Activated CD8-positive, alpha-beta T cell treated with anti-CD3 and anti-CD28 coated beads, Interleukin-2, amount 10 ng/mL, durations not matched to agents 7 days and 5 days (primary cell): ENCODE measurements at places on chromosomes 1 and 21. TPM values are rescaled to one million over a fixed set of nuclear protein-coding genes. Genes with fewer than 3 reads are reported as not detected.

- DNase-seq: no peak
These were observed 80.4 kb upstream of the COL6A1 start for GRCh38 chr21:45901061-45901690.

KRTAP13-2 gene
- total RNA-seq: not detected

- DNase-seq: no peak
These were observed 53.1 kb downstream of the UBIAD1 start for GRCh38 chr1:11326070-11326469.

HSPB7 gene
- total RNA-seq: not detected

GRCh38 chr1:115118086-115118485 is 28.8 kb upstream of the TSPAN2 start:
- DNase-seq: no peak

DNA sequence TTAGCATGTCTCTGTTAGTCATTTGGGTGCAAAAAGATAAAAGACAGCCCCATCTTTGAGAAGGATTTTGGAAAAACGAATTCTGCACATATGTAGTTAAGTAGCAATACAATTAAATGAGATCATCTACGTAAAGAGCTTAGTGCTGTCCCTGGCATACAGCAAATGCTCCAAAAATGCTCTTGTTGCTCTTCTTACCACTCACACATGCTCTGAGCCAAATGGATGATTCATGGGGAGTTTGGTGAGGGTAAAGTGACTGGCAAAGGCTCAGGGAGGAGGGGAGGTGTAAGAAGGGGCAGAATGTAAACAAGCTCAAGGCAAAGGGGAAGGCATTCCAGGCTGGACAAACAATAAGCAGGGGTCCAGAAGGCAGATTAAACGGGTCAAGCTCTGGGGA is 191.9 kb downstream of the AK5 start:
- DNase-seq: no peak

COQ8A gene
- total RNA-seq: 12.1 TPM

GRCh38 chr1:52054496-52055065 is 410 bp downstream of the TXNDC12 start:
- DNase-seq: peak; percentile 22

GRCh38 chr1:114154146-114154962 is 685 bp upstream of the SYT6 start:
- no peak for DNase-seq

- peak; percentile 29 for DNase-seq
These were observed 67.3 kb downstream of the OBSCN start for GRCh38 chr1:228275179-228275429.

- DNase-seq: no peak
These were observed 26.8 kb downstream of the DNAJC11 start for GRCh38 chr1:6674771-6675170.

- no peak for DNase-seq
These were observed 59.1 kb downstream of the CAMK2N1 start for GRCh38 chr1:20426923-20427322.

- DNase-seq: no peak
These were observed 21.3 kb upstream of the COL18A1 start for GRCh38 chr21:45383615-45384201.

- DNase-seq: no peak
These were observed 6.0 kb downstream of the PSMB4 start for GRCh38 chr1:151405187-151405951.

LCK gene
- 488 TPM for total RNA-seq

DNA sequence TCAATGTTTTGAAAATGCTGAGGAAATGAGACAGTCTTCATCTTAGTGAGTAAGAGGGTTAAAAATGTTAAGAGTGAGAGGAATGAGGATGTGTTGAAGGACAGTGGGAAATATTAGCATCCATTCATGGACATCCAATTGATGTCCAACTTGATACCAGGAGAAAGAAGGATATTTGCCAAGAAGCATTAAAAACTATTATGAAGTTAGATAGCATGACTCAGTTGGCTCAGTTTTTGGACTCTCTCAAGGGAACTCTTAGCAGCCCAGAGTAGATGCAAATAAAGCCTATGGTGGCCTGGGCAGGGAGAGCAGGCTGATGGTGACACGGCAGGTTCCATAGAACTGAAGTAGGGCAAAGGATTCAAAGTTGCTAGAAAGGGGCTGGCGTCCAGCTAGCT is 171.0 kb downstream of the ZZZ3 start:
- DNase-seq: no peak

GRCh38 chr1:52424813-52425212 is 20.4 kb downstream of the PRPF38A start:
- DNase-seq: no peak

DNA sequence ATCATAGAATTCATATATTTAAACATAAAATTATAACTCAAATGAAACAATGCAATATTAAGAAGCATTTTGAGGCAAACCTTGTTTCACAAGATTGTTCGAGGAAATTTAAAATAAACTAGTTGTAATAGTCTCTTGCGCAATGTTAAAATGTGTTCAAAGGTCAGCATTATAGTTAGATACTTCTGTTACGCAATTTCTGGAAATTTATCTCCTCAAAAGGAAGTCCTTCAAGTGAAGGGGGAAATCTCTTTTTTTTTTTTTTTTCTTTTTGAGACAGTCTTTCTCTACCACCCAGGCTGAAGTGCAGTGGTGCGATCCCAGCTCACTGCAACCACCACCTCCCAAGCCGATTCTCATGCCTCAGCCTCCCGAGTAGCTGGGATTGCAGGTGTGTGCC is 52.1 kb downstream of the FMO4 start:
- DNase-seq: no peak

DNA sequence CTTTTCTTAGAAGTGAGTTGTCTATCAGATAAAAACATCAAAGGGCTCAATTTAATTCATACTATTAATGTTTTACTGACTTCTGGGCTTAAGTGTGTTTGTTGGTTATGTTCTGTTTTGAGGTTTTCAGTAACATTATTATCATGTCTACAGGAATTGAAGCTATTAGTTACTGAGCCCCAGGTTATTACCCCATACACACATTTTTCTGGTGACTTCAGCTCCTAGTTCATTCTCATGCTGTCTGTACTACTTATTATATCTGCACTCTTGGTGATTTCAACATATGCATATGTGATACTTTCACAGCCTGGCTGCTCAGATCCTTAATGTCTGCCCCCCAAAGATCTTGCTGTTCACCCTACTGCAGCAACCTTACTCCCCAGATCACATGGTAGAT is 27.0 kb upstream of the SGIP1 start:
- DNase-seq: no peak

DNA sequence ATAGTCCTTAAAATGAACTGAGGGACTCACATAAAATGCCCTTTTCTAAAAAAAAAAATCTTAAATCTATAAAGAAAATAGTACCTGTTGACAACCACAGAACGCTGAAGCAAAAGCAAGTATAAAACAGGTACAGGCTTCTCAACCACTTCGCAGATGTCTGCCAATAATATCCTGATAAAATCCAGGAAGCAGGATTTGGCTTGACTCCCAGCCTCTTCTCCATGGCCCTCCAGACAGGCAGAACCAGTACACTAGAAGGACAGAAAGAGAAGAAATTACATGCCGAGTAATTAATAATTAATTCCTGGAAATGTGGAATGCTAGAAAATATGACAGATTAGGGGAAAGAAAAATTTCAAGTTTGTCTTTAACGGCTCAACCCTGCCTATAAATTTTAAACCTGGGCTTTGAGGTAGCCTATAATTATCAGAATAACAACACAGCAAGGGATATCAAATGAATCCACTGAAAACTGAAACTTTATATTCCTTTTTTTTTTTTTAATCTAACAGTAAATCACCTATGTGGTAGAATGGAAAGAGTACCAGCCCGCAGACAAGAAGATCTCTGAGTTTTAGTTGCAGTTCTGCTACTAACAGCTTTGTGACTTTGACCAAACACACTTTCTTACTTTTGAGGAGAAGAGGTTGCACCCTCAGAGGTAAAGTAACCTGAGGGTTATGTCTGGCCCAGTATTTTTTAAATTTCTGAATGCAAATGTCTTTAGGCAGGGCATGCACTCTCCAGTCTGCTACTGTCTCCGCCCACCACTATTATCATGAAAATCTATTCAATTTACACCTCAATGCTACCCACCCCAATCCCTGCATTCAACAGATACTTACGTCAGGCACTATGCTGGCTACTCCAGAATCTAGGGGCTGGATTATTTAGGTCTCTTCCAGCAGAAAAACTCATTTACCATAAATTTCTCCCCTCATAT is 2.7 kb downstream of the KIAA0319L start:
- DNase-seq: no peak

- DNase-seq: no peak
These were observed 534.4 kb upstream of the PKN2 start for GRCh38 chr1:88149686-88150085.

LRRC53 gene
- not detected for total RNA-seq

- DNase-seq: peak; percentile 45
These were observed 50.5 kb downstream of the CD2 start for GRCh38 chr1:116804736-116805135.

DNA sequence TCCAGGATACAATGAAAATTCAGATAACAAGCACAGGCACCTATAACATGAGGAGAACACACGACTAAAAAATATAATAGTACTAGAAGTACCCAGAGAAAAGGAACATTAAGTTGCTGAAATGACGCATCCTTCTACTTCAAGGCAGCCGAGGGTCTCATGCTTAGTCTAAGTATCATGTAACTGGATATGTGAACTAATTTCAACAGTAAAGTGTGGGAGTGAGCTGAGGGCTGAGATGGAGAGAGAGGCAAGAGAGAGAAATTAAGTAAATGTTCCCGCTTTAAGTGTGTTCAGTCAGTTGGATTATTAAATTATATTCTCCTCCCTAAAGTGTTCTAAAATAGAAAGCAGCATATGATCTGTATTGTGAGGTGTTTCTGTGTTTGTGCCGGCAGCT is 152.2 kb upstream of the KRTAP19-8 start:
- DNase-seq: no peak

SERINC2 gene
- total RNA-seq: 0.13 TPM

DNA sequence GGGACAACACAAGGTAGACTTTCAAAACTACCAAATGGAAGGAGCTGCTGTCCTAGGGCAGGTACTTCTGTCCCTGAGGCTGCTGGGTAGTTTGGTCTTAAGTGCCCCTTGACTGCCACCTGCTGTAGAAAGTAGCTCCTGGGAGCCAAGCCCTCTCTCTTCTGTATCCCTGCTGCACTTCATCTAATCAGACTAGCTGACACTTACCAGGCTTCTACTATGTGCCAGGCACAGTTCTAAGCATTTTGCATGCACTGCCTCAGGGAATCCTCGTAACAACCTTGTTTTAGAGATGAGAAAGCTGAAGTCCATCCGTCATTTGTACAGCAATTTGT is 15.9 kb upstream of the SRSF4 start:
- peak; percentile 64 for DNase-seq

GREM2 gene
- total RNA-seq: not detected

DNA sequence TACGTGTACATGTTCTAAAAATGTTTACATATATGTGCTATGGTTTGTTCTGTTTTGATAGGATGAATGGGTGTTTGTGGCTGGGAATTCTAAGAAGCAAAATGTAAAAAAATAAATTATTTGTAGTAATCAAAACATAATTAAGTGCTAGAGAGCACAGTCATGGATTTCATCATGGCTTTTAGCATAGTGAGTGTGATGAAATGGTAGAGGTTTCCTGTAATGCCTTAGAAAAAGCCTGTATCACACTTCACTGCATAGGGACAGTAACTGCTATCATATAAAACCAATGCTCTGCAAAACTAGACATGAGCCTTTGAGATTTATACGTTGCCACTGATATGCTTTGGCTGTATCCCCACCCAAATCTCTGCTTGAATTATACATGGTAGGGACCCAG is 99.8 kb downstream of the PTGER3 start:
- no peak for DNase-seq

DNA sequence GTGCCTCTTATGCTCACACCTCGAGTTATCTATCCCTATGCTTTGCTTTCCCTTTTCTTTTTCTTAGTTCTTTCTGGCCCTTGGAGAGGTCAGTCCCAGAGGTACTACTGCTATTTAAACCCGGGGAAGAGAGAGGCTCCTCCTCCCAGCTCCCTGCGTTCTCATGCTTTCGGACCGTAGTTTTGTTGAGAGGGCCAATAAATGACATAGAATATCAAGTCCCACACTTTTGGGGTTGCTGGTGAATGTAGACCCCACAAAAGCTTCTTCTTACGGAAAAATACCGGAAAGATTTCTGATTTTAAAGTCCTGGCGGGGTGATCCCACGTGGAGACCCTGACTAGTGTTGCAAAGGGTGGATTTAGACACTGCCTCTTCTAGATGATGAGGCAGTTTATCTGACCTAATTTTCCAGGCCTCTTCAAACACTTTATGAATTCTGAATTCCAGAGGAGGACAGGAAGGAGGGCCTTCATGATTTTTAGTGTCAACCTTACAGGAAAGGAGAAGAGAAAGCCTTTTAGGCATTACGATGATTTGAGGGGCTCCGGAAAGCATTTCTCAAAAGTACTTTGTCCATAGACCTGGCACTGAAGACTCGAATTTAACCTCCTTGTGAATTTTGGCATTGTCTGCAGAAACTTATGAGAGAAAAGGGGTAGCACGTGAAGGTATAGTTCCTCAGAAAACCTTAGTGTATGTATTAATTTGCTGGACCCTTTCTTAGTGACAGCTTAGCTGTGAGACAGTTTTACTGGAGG is 694 bp downstream of the TMEM167B start:
- DNase-seq: no peak

TBX19 gene
- 1.4 TPM for total RNA-seq

DNA sequence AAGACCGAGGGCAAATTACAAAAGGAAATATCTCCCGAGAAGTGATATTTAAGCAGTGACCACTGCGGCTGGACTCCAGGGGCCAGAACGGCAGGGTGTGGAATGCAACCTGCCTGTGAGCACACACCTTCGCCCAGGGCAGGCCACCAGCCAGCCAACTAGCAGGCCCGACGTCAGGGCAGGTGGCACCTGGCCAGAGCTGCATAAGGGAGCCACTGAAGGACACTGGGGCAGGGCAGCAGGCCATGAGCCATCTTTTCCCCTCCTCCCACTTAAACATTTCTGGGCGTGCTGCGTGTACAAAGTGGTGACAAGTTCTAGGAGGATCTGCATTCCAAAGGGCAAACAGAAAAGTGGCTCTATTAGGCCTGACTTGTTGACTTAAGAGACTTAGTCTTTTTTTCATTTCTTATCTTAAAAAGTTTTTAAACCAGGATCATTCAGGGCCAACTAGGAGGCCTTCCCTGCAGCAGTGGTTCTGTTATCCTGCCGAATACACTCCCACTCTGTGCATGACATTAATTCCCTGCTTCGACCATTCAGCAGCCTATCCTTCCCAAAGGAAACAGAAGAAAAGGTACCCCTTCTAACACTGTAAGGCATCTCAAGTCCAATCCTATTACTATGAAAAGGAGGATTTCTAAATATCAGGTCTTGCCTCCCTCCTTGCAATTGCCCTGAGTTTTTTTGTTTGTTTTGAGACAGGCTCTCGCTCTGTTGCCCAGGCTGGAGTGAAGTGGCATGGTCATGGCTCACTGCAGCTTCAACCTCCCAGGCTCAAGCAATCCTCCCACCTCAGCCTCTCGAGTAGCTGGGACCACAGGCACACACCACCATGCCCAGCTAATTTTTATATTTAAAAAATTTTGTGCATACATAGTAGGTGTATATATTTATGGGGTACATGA is 96.3 kb downstream of the BCAR3 start:
- DNase-seq: no peak

GRCh38 chr21:41480086-41480690 is 27.8 kb downstream of the TMPRSS2 start:
- DNase-seq: no peak
